ENCODE measurements at places on chromosomes 2 and 18. TPM values are rescaled to one million over a fixed set of nuclear protein-coding genes. Genes with fewer than 3 reads are reported as not detected.

- no peak for DNase-seq
Measured at GRCh38 chr2:222884114-222884771, 23.4 kb downstream of the ACSL3 start.

GRCh38 chr2:37323781-37324535, 675 bp downstream of the PRKD3 start:
- peak; percentile 38 for DNase-seq

- DNase-seq, result no peak
Measured at GRCh38 chr18:24246143-24246542, 107.3 kb downstream of the CABYR start.

DNA sequence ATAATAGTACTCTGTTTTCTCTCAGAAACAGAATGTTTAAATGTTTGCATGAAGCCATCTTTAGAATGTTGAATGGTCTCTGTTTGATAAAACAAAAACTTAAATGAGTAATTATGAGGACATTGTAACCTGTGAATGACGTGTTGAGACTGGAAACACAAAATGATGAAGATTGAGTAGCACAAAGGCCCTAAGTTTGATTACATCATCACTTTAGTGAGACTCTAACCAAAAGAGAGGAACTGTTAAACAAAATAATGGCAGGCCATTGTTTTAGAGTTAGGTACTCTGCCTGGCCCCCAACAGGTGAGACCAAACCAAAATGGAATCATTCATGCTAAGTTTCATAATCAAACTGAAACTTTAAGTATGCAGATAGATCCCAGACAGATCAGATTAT, 1561.7 kb upstream of the SLC39A10 start:
- no peak for DNase-seq

- no peak for DNase-seq
Measured at GRCh38 chr2:237675316-237675715, 47.9 kb downstream of the LRRFIP1 start.

Gene C2orf80
- not detected for total RNA-seq

Gene SPATA3
- 0.24 TPM for total RNA-seq

Gene SLC40A1
- 2.7 TPM for total RNA-seq

DNA sequence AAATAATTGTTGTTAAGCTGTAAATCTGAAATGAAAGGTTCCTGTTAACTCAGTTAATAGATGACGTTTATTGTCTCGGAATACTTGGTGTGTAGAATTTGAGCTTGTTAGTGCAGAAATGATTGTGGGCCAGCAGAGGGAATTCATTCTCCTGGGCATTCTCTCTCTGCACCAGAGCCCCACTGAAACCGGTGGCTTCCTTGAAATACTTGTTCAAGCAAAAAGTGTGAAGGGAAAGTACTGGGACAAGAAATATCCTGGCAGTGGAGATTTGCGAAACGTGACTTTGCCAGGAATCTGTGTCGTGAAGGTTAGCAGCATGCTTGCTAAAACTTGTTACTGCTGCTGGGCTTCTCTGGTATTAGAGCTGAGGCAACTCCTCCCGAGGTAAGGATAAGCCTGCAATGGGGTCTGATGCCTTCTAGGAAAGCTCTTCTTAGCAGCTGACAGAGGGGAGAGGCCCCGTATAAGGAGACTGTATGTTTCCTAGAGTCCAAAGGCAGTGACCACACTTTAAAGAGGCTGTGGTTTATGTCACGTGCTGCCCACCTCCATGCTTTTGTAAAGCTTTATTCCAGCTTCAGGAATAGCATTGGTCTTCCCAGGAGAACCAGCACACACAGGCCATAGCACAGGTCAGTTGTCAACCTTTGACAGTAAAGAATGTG, 2.0 kb downstream of the ITGA6 start:
- DNase-seq, result no peak

- DNase-seq, result no peak
Measured at GRCh38 chr2:126886211-126886915, 12.3 kb upstream of the TEX51 start.

DNA sequence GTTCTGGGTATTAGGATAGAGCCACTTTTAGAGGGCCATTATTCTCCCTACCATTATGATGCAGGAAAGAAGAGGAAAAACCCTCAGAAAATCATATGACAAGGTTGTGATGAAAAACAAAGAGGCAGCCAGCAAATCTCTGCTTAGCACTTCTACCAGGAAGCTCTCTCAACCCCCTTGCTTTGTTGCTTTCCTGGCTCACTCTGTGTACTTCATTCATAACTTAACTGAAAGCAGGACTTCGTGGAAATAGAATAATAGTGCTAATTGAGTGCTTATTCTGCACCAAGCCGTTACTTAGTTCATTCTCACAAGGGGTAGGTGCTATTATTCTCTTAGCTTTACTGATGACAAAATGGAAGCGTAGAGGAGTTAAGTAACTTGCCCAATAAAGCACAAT, 354.1 kb downstream of the HRH4 start:
- DNase-seq, result no peak

Gene CGREF1
- total RNA-seq, result 2.7 TPM

GRCh38 chr2:41510108-41510507, 537.7 kb upstream of the PKDCC start:
- no peak for DNase-seq

DNA sequence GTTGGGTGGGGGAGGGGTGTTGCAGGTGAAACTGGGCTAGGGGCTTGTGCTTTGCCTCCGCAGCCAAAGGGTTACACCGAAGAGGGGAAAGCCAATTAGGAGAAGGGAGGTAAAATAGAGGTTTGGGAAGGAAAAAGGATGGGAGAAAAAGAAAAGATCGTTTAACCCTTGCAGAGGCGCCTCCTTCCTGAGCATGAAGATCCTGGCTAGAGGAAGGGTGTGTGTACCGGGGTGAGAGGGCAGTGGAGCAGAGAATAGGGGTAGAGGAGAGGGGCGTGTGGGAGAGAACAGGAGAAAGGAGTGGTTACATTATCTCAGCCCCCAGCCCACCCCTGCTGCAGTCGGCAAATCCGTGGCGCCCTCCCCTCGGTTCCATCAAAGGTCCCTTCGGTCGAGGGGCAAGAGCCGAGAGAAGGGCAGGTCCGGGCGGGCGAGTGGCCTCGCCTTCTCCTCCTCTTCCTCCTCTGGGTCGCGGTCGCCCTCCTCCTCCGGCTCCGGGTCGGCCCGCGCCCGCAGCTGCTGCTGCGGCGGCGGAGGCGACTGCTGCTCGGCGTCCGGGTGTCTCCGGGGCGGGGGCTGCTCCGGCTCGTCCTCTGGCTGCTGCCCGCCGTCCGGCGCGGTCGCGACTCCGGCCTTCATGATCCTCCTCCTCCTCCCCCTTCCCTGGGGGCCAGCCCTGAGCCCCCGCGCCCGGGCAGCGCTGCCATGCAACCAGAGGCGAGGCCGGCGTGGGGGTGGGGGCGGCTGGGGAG, 1.1 kb downstream of the MARCHF4 start:
- no peak for DNase-seq

Gene HOXD12
- not detected for total RNA-seq

Gene PLB1
- total RNA-seq, result 0.35 TPM

Gene MGAT4A
- total RNA-seq, result 65.2 TPM

DNA sequence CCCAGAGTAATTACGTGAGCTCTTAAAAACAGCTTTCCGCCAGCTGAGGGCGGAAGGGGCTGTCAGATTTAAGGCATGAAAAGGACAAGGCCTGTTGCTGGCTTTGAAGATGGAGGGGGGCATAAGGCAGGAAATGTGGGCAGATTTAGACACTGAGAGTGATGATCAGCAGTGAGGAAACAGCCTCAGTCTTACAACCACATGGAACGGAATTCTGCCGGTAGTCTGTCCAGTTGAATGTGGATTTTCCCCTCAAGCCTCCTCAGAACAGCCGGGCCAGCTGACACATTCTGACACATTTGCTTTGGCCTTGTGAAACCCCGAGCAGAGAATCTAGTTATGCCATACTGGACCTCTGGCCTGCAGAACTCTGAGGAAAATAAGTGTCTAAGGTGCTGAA, 16.6 kb downstream of the POLE4 start:
- no peak for DNase-seq
